Renal cortex interstitium (tissue), 15 donors: ENCODE measurements at places on chromosomes 2 and 18.

DNA sequence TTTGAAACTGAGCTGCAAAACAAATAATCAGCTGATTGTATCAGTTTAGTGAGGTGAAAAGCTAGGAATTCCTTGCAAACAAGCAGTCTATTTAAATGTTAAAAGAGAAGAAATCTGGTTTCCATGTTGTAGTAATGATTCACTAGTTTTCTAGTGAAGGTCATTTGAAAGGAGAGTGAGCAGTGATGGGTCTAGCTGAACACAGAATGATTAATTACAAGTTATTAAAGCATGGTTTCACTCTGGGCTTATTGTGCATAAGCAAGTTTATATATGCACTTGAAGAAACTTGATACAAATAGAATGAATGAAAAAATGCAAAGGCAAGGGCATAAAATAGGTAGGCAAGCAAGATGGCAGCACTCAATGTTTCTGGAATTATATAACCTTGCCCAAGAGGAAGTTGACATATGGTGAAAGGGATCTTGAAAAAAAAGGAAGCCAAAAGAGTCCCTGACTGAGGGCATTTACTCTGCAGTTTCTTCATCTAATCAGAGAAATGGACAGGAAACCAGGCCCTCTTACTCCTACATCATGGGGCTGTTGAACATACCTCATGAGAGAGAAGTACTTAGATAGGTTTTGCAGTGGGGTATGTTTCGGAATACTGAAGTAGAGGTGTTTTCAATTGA lies 53.2 kb downstream of the PLCL1 start:
- DNase-seq, result no peak

- no peak for DNase-seq
Measured at GRCh38 chr2:187079901-187080300, 230.9 kb upstream of the ZSWIM2 start.

DNA sequence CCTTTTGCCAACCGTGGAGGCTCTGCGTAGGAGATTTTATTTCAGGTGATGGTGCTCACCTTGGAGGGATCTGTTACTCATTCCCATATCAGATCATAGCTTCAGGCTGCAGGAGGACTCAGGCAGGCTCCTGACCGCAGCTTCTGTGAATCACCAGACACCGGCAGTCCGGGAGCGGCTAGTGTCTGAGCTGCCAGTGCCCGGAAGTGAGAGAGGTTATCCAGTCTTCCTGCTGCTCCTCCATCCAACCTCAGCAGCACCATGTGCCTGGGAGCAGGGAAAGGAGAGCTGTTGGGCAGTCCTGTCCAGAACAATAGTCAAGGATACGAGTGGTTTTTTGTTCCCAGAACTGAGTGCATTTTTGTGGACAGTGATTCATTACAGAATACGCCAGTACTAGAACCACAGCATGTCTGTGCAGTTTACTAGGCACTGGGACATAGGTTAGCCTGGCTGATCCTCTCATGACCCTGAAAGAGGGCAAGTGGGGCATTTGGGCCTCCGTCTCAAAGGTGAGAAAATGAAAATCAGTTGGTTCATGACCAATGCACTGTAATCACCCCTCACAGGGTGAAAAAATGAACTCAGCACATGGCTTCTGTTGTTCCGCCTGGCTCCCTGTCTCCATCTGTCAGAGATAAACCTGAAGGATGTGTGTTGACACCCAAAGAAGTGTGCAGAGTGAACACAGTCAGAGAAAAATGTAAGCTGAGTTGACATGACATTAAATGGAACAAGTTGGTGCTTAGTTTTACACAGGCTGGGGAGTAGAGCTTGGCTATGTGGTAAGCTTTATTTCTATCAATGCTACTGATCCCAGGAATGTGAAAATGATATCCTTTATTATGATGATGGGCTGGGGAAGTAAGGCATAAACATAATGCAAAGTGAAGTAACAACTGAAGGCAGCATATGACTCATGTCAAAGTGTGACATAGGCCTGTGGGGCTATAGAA lies 12.2 kb downstream of the FHOD3 start:
- no peak for DNase-seq

GRCh38 chr2:224982226-224982625 lies 60.0 kb downstream of the DOCK10 start:
- DNase-seq, result no peak

DNA sequence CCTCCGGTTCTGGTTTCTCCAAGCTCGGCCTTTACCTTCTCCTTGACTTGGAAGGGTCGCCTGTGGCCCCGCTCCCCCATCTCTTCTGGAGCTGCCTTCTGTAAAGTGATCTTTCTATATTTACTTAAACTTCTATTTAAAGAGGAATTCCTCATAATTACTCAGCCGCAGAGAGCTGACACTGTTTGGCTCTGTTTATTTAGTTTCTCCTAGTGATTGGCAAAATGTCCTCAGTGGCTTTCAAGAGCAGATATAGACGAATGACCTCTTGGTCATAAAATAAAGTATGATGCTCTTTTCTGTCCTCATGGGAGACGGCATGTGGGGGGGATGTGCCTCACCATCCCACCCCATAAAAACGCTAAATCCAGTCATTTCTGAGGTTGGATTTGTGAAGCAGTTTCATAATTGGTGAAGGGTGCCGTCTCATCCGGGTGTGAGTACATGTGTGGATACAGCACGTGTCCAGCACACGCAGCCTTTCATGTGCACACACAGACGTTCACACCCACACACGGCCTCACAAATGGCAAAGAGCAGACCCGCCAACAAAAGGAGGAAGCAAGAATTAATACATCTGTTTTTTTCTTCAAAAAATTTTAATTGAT lies 43.4 kb upstream of the SMAD7 start:
- DNase-seq, result no peak

GRCh38 chr18:58135183-58135641 lies 91.2 kb downstream of the NEDD4L start:
- DNase-seq, result no peak

DNA sequence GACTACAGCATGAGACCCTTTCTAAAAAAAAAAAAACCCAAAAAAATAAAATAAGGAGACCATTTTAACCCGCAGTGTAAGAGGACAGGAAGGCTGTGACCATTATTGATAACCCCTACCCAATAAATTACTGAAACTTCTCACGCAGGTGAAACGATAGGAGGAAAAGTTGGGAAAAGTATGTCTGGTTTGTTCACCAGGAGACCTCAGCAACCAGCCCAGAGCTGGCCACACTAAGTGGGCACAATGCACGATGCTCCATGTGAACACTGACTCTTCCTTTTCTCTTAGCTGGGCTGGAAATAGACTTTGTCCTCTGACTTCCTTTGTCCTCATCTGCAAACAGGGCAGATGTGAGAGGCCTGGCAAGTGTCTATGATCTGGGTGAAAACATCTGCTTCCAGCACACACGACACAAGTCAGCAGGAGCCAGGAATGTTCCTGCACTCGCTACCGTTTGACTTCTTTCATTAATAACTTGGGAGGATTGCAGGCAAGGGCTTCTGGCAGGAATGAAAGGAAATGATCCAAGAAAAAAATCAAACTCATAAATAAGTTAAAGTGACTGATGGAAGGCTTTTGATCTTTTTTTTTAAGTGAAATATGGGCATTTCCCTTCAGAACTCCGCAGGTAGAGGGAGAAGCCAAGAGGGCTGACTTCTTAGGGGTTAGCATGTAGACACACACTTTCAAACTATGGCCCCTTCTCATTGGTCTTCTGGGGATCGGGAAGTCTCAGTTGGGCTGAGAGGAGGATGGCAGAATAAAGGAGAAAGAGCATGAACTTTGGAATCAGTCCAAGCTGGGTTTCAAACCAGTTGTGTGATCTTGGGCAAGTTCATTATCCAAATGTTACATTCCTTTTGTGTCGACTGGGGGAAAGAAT lies 137.4 kb upstream of the MYCN start:
- no peak for DNase-seq

DNA sequence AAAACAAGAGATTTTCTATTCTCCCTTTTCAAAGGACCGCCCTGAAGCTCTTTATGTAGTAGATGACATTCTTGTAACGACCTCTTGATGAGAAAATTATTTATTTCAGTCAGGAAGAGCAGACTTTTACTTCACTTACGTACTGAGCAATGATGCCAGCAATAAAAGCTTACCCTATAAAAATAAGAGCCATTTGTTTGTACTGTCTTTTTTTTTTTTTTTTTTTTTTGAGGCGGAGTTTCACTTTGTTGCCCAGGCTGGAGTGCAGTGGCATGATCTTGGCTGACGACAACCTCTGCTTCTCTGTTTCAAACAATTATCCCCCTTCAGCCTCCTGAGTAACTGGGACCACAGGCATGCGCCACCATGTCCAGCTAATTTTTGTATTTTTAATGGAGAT lies 39.2 kb downstream of the CRIM1 start:
- DNase-seq, result no peak

GRCh38 chr2:166516712-166517303 lies 22.8 kb upstream of the SCN7A start:
- peak; percentile 35 for DNase-seq

- DNase-seq, result no peak
Measured at GRCh38 chr2:85792783-85793441, 39.1 kb downstream of the ATOH8 start.

DNA sequence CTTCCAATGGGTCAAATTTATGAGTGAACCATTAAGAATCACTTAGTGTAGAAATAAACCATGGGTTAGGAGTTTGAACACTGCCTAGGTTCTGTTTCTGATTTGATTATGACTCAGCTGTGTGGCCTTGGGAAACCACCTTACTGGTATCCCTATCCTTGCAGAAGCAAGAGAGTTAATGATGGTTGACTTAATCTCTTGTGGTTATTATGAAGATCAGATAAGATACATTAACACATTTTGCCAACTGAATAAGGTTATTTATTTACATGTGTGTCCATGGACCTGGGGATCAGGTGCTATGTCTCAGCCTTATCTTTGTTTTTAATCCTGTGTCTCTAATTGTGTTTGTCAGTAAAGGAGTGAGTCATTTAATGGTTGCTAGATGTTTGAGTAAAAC lies 5.4 kb upstream of the KCNJ13 start:
- DNase-seq, result no peak

DNA sequence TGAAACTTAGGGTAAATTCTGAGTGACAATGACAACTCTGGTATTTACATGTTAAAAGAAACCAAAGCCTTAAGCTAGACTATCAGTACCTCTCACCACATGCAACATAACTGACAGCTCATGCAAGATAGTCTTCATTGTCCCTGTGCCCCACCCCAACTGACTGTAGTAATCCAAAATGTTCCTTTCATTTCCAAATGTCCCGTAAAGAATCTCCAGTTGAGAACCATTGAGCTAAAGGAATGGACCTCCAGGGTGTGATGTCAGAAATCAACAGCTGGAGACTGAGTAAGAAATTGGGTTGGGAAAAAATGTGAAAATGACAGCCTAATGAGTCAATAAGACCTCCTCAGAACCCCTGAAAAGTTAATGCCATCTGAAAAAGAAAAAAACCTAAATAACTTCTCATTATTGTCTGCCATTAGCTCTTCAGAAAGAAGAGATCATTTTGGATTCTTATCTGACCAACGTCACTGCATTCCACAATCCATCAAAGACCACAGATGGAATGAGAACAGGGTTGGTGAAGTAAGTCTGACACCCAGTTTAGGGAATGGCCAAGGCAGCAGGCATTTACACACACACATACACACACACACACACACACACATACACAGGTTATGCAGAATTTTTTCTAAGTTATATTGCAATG lies 51.7 kb upstream of the ACVR2A start:
- DNase-seq, result no peak

GRCh38 chr2:158507141-158507540 lies 50.4 kb downstream of the PKP4 start:
- DNase-seq, result no peak
